Foreskin melanocyte (primary cell): ENCODE measurements at places on chromosomes 4 and X.

DNA sequence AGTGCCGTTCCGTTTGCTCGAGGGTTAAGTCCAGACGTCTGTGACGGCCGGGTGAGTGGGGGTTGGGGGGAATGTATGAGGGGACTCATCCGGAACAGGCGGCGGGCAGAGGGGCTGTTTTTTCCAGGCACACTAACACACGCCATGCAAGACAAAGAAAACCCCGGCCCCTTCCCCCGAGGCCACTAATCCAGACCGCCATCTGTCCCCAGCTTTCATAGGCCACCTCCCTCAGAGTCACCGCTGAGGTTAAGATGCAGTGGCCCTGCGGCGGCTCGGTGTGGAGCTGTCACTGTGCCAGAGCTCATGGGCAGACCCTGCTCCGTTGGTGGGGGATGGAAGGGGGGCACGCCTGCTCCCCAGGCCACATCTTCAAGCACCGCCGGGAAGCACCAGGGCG lies 34.1 kb downstream of the SORCS2 start:
- DNase-seq, result no peak

DNA sequence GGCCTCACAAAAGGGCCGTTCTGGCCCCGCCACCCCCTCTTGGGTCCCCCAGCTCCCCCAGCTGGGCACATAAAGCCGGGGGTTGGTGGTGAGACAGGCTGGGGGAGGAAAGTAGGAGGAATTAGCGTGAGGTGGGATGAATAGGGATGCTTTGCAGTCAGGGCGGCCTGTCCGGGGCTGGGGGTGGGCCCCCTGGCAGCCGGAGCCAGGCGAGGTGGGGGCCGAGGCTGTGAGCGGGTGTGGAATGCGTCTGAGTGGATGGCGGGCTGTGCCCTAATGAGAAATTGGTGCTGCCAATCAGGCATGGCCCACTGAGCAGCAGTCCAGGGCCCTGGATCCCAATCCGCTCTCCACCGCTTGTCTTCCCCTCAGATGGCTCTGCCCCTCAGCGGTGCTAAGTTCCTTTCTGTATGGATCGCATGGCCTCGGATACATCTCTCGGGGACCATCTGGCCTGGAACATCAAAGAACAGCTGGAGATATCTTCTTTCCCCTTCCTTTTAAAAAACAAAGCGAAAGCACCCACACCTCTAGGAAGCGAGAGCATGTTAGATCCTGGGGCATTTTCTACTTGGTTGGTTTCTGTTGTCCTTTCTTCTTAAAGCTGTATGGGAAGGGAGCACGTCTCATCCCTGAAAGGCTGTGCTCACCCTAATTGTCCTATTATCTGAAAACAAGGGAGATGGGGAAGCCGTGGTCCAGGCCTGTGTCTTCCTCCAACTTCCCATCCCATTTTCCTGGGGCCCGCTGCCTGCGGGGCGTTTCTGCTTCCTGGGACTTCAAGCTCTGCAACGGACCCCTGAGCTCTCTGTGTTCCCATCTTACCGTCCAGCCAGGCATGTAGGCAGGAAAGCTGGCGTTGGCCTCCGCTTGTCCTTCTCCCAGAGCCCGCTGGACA lies 106.9 kb downstream of the SORCS2 start:
- DNase-seq, result no peak

GRCh38 chr4:17027495-17027894 lies 129.1 kb upstream of the LDB2 start:
- DNase-seq, result peak; percentile 45

DNA sequence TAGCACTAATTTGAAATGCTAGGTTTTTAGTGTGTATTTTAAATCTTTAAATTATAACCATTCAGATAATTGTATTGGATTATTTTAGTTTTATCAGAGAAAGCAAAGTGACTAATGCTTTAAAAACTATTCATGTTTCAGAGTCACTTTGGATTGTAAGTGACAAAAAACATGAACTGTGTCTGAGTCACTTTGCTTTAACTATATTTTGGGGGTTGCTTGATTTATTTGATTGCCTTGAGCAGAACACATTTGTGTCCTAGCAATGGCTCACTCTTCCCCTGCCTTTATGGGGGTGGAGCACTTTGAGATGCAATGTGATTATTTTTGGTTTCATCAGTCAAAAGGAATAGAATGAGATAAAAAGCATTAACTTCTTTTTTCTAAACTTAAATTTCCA lies 188.4 kb upstream of the ARX start:
- DNase-seq, result no peak

- no peak for DNase-seq
Measured at GRCh38 chr4:165138843-165139242, 26.2 kb upstream of the TMEM192 start.

DNA sequence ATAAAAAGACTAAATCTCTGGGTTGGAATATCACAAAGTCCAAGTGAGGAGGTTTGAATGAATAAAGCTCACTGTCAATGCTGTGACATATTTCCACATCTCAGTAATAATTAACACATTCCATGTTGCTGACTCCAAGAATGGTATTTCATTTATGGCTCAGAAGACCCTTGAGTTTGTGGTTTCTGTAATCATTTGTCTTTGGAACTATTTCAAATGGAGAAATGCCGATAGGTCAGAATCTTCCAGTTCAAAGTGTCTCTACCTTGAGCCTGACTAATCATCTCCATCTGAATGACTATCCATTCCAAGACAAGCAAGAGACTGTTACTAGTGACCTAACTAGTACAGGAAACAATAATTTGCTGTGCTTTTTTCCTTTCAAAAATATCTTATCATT lies 24.2 kb upstream of the SLC2A9 start:
- DNase-seq, result peak; percentile 43

DNA sequence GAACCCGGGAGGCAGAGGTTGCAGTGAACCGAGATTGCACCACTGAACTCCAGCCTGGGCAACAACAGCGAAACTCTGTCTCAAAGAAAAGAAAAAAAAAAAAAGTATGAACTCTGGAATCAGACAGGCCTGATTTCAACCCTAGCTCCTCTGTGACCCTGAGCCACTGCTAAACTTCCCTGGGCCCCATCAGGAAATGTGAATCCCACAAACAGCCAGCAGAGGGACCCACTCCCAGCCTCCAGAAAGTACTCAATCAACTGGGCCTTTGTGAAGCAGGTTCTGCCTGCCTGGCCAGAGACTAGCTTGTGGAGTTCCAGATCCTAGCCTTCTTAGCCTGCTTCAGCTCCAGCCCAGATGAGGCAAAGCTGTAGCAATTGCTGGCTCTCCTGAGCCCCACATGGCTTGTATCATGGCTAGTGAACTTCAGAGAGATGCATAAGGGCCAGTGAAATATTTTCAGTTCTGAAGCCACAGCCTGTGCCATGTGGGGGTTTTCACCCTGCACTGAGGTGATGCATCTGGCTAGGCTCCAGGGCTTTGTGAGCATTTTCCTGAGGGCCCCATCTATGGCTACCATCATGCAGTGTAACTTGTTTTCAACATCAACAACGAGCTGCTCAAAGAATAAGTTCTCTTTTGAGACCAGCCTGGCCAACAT lies 7.2 kb upstream of the IDS start:
- DNase-seq, result peak; percentile 29

- no peak for DNase-seq
Measured at GRCh38 chrX:153365670-153366069, 31.7 kb downstream of the ZNF275 start.

GRCh38 chr4:87762311-87762710 lies 37.0 kb upstream of the IBSP start:
- no peak for DNase-seq

GRCh38 chr4:15515106-15515505 lies 45.4 kb downstream of the CC2D2A start:
- no peak for DNase-seq

GRCh38 chr4:78653655-78654054 lies 102.1 kb downstream of the ANXA3 start:
- DNase-seq, result no peak

GRCh38 chr4:112700679-112701078 lies 63.7 kb downstream of the LARP7 start:
- DNase-seq, result no peak

GRCh38 chr4:64079316-64079715 lies 329.9 kb downstream of the TECRL start:
- DNase-seq, result no peak

- DNase-seq, result peak; percentile 63
Measured at GRCh38 chr4:183840311-183840710, 64.8 kb upstream of the STOX2 start.

DNA sequence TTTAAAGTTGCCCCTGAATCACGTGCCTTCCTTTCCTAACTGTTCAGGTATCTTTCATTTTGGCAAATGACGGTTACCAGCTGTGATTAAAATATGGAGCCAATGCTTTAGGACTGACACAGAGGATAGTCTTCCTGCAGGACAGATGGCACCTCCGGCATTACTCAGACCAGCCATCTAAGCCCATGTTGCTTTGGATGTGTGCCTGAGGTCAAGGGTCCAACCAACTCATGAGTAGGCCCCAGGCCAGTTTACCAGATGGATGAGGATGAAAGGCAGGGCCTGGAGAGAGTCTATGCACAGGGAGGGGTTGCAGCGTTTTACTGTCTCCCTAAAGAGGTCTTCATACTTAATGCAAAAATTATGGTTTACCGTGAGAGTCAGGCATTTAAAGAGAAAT lies 174.0 kb upstream of the GATB start:
- no peak for DNase-seq

DNA sequence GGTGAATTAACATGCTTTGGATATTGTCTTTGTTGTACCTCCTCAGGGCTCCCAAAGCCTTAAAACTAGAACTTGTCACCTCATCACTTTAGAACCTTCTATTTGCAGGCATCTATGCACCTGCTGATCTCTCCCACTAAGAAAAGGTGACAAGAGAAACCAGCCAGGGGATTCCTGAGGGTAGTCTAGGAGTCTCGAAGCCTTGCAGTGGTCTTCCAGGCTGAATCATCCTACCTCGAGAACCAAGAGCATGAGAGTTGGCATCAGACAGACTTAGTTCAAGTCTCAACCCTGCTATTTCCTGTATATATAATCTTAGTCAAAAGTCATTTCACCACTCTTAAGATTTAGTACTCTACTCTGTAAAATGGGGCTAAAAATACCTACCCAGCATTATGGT lies 29.6 kb downstream of the RTL5 start:
- DNase-seq, result no peak

GRCh38 chr4:157222771-157223160 lies 2.2 kb downstream of the GRIA2 start:
- DNase-seq, result no peak

DNA sequence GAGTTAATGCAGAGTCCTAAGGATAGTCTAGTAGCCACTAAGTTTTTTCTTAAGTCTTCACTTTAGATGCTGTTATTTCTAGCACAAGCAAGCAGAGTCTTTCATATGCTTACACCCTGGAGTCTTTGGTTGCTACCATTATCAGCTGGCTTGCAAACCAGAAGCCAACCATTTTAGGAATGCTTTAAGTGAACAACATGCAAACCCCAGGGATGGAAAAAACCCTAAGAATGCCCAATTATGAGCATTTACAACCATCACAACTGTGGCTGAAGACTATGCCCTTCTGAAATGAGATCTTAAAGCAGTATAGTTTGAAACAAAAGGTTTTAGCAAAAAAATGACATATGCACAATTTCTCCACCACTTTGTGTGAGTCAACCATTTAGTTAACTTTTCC lies 6.6 kb downstream of the MID1IP1 start:
- no peak for DNase-seq

DNA sequence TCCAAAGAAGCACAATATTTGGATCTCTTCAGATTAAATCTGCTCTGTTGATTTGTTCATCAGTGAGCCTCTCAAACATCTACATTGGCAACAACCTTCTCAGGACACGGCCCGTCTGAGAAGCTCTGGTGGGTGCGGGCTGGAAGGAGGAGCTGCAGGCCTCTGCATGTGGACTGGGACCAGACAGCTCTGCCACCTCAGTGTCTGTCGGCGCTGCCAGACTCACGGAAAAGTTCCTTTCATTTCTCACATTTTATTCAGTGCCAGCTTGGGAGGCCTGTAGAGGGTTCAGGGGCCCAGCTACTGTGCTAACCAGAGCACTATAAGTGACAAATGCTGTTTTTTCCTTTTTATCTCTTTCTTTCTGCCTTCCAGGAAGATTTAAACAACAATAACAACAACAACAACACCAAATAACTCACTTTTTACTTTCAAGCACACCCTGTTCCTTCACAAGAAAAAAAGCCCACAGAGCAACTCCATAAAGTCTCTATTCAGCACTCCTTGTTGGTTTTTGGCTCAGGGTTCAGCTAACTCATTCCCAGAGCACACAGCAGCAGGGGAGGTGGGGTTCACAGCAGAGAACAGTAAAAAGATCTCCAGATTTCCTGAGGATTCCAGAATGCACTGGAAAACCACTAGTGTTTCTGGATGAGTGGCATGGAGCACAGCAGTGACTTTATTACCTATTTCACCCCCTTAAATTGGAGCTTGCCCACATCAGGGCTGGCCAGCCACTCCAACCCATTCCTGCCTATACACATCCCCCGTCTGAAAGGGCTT lies 23.2 kb upstream of the HOPX start:
- no peak for DNase-seq

DNA sequence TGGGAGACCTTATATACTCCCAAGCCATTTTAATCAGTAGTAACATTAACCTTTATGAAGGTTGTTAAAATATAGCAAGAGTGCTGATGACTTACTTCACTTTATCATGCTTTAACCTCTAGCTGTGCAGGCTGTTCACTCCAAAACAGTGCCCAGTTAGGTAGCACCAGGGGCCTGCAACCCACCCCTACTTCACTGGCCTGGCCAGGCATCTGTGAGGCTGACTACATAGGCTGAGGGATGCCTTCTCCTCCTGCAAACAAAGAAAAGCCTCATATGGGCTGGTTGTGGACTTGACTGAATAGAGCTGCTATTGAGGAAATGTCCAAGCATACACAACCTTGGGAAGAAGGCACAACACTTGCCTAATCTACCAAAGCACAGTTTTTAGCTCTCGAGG lies 172.8 kb downstream of the SHROOM3 start:
- DNase-seq, result peak; percentile 24

GRCh38 chr4:176273736-176274135 lies 4.7 kb upstream of the ASB5 start:
- no peak for DNase-seq

- DNase-seq, result no peak
Measured at GRCh38 chr4:39922399-39922798, 55.3 kb downstream of the PDS5A start.

- DNase-seq, result no peak
Measured at GRCh38 chrX:27599928-27600327, 9.8 kb downstream of the DCAF8L2 start.

GRCh38 chrX:44873415-44874276 lies 658 bp downstream of the KDM6A start:
- DNase-seq, result no peak

- no peak for DNase-seq
Measured at GRCh38 chr4:20326977-20327376, 75.3 kb downstream of the SLIT2 start.

- no peak for DNase-seq
Measured at GRCh38 chr4:74855879-74856278, 61.6 kb upstream of the BTC start.

- DNase-seq, result peak; percentile 14
Measured at GRCh38 chrX:103063191-103063845, 653 bp downstream of the BEX1 start.
